ENCODE measurements at places on chromosomes 3 and 15. TPM values are rescaled to one million over a fixed set of nuclear protein-coding genes. Genes with fewer than 3 reads are reported as not detected.
A peak's percentile ranks its signal among the peaks of the same experiment; 100 is the strongest.

DNA sequence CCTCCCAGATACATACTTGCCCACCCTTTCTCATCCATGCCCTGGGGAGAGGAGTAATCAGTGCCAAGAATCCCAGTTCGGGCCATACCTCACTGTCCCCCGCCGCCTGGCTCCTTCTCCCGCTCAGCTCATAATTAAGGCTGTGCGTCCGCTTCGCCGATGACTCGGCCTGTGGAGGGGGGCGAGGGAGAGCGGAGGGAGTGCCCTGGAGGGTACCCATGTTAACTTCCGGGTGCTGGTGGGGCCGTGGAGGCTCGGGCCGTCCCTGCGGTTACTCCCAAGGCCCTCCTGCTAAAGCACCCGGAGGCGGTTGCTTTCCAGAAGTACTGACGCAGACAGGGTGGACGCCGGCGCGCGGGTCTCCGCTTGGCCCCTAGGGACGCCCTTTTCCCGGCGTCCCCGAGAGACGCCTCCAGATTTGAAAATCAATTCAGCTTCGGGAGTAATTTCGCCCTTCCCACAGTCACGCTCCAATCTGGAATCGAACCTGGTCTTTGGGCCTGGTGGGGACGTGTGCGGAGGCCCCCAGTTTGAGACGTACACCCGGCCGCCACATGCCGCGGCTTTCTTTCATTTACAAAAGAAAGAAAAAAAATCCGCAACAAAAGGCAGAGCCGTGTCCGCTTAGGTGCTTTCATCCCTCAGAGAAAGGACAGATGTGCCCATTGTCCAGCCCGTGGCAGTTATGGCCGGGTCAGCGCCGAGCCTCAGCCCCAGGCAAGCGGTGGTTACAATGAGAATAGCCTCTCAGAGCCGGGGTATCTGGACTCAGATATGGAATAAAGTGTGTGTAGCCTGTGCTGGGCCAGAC lies 1.0 kb upstream of the ONECUT1 start:
- DNase-seq, result no peak

GRCh38 chr15:64305261-64305660 lies 50.7 kb downstream of the CSNK1G1 start:
- DNase-seq, result peak; percentile 15

The ERICH6 gene
- 0.43 TPM for total RNA-seq

The HIGD2B gene
- 0.32 TPM for total RNA-seq

GRCh38 chr3:17360991-17361390 lies 381.4 kb downstream of the TBC1D5 start:
- peak; percentile 86 for DNase-seq

DNA sequence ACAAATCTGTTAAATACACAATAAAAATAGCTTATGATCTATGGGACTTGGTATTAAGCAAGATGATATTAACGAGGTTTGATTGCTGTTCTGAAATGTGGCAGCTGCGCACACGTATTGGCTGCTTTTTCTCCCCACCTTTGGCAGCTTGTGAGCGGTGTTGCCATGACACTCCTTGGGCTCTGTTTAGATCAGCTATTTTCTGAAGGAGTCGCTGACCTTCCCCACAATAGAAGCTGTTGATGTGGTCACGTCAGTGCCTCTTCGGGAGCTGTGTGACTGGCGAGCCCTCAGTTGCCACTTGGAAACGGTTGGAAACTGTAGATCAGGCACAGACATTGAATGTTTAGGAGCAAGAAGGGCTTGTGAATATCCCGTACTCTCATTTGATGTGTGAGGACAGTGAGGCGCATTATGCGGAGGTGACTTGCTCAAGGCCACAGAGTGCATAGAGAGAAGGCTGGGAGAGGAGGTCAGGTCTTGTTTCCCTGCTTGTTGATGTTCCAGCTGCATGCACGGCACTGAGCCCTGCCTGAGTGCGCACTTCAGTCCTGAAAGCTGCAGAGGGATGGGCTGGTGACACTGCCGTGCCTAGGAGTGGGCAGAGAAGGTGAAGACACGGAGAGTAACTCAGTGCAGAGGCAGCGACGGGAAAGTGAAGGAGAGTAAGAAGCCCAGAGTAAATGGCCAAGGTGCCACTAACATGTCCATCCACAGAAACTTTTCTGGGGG lies 198.4 kb downstream of the LPP start:
- DNase-seq, result no peak

- no peak for DNase-seq
Measured at GRCh38 chr3:51510996-51511395, 11.2 kb upstream of the DCAF1 start.

- no peak for DNase-seq
Measured at GRCh38 chr3:17686613-17687012, 55.8 kb downstream of the TBC1D5 start.

Data from fibroblast of villous mesenchyme (primary cell).